H1 (cell line): ENCODE measurements at places on chromosomes 11 and 22. TPM values are rescaled to one million over a fixed set of nuclear protein-coding genes. Genes with fewer than 3 reads are reported as not detected.

- no peak for DNase-seq
These were observed 17.3 kb downstream of the RNF121 start for GRCh38 chr11:71946144-71946571.

BTBD10 gene
- 22.2 TPM in 2 replicates for total RNA-seq

DNA sequence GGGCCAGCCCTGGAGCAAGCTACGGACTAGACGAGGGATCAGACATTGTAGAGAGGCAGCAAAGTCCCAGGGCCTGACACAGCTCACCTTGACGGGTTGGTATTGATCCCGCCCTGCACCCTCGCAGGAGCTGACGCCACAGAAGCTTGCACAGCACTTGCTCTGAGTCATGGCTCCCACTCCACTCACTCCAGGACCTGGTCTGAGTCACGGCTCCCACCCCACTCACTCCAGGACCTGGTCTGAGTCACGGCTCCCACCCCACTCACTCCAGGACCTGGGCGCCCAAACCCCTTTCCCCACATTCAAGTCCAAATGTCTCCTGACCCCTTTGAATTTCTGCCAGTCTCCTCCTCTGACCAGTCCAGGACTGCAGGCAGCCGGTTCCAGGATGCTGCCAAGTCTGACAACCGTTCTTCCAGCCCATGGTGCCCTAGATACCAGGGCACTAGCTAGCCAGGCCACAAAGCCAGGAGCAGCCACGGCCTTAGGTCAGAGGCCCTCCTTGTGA lies 6.0 kb upstream of the PNPLA5 start:
- no peak for DNase-seq

- no peak for DNase-seq
These were observed 628 bp downstream of the CHKB start for GRCh38 chr22:50581950-50582492.

- DNase-seq = no peak
These were observed 137.8 kb downstream of the GRIK4 start for GRCh38 chr11:120649316-120649715.

DNA sequence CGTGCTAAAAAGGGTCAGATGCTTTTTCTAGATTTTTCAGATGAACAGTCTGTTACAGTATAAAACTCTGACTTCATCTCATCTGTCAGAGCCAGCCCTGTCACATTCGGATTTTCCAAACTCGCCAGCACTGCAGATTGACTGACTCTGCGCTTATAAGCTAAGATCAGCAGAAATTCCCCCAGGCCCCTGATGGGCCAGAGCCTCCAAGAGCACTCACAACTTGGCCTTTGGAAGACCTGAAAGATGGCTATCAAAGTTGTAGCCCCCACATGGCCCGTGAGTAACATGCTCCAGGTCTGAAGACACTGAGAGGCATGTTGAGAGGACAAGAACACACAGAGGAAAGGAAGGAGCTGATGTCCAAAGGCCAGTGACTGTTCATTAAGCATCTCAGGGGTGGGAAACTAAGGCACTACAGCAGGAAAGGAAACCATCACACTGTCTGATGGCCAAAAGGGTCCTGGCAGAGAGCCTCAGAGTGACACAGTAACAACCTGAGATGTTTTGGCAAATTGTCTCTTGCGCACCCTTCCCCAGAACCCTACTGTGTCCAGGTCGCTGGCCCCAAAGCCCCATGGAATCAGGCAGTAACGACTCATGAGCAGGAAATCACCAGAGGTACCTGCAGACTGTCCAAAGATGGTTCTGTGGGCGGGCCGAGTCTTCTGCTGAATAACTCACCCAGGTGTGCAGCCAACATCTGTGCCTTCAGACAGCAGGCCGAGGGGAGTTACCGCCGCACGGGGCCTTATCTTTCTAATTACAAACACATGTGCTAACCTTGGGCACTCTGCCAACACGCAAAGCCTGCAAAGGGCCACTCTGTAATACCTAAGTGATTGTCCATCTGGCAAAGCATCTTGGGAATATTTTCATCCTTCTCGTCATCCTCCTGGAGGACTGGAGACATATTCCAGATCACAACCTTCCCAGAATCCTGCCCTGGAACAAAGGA lies 23.6 kb downstream of the HIRA start:
- DNase-seq = no peak

GRCh38 chr11:124115782-124116616 lies 749 bp downstream of the VWA5A start:
- DNase-seq = no peak

DNA sequence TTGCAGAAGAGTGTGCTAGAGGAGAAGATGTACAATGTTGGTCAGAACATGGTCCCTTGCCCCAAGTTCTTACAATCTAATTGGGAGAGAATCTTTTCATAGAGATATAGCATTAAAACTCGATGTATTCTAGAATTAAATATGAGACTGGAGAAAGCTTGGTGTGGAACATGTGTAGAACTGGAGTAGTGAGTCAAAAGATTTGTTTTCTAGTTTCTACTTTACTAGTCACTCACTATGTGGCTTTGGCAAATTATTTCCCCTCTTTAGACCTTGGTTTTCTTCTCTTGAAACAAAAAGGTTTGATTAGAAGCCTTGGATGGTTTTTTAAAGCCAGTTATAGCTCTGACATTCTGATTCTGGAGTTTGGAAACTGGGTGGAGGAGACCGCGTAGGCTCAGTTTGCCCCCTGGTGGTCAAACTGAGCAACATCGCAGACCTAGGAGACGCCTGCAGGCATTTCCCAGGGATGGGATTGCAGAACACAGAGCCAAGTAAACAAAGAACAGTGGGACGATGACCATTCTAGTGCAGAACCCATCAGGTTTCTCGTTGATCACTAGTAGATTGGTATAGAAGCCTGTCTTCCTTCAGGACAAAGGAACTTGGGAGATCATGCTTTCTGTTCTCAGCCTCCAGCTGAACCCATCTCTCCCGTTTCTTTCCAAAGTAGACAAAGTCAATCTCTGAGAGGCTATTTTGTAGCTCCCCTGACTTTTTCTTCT lies 8.5 kb upstream of the CHRDL2 start:
- peak; percentile 46 for DNase-seq

- no peak for DNase-seq
These were observed 767.1 kb upstream of the API5 start for GRCh38 chr11:42544726-42545125.

DNA sequence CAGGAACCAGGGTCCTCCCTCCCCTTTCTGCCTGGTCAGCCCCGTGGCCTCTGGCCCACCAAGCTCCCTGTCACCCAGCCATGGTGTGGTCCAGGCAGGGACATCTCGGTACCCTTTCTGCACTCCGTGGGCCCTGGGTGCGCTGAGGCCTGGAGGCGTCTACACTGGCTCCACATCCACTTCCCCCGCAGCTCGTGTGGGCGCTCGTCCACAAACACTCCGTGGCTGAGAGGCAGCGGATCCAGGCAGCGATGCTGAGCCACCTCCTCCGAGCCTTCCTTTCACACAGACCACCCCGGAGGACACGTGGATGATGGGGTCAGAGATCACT lies 16.1 kb downstream of the RNH1 start:
- DNase-seq = no peak

DNA sequence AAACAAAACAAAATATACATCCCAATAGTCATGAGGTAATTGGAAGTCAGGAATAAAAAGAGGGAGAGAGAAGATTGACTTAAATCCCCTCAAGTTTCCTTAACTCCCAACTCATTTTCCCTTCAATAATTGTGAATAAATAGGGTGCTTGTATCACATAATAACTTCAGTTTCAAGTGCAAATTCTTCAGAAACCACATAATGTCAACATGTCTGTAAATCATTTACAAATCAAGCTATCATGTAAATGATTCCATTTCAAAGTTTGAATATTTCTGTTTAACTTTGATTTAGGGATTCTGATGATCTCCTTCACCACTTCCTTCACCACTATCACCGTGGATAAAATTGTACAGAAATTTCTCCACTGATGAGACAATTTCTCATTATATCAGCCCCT lies 23.2 kb downstream of the CASP5 start:
- no peak for DNase-seq

DNA sequence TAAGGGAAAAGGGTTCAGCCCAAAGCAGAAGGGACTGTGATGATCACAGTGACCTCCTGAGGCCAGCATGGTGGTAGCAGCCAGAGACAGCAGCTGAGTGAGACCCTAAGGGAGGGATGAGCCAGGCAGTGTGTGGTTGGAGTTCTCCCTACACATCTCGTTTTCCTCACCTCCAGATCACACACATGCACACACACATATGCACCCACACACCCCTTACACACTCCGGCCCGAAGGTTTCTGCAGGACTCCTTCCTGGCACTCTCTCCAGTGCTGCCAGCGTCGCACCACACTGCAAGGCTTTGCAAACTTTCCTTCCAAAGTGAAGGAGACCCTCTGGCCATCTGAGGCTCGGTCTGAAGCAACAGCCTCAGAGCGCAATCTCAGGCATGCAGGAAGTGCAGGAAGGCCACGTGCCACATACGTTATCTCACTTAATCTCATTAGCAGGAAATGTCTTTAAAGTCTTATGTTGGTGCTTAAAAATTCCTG lies 26.9 kb upstream of the TP53I11 start:
- no peak for DNase-seq

JAM3 gene
- 40.3 and 42.8 TPM in 2 replicates for total RNA-seq

DNA sequence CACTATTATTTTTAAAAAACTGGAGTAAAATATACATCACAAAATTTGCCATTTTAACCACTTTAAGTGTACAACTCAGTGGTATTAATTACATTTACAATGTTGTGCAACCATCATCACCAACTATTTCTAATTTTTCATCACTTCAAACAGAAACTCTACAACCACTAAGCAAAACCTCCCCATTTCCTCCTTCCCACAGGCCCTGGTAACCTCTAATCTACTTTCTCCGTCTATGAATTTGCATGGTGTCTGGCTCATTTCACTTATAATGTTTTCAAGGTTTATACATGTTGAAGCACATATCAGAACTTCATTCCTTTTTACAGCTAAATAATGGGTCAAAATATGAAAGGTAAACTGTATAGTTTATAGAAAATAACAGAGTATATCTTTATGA lies 24.4 kb downstream of the DDI1 start:
- DNase-seq = no peak

DNA sequence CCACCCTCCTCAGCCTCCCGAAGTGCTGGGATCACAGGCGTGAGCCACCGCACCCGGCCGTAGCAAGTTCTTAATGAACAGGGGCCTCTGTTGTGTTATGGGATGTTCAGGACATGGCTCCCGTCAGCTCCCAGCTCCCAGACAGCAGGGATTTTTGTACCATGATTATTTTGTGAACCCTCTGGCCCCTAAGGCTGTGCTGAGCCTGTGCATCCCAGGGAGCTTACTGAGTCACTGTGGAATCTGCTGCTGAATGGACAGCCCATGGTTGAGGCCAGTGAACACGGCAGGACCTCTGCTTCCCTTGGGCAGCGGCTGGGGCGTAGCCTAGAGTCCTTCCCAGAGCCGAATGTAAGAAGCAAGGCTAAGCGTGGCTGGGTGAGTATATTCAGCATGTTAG lies 245.2 kb downstream of the NTM start:
- DNase-seq = no peak

GRCh38 chr11:16410479-16410878 lies 54.1 kb upstream of the SOX6 start:
- DNase-seq = no peak

- DNase-seq = no peak
These were observed 91.5 kb downstream of the RSF1 start for GRCh38 chr11:77729063-77729462.

GRCh38 chr22:37021041-37021440 lies 1.5 kb downstream of the MPST start:
- no peak for DNase-seq

GNAZ gene
- total RNA-seq = 9.6 and 9.7 TPM in 2 replicates

DNA sequence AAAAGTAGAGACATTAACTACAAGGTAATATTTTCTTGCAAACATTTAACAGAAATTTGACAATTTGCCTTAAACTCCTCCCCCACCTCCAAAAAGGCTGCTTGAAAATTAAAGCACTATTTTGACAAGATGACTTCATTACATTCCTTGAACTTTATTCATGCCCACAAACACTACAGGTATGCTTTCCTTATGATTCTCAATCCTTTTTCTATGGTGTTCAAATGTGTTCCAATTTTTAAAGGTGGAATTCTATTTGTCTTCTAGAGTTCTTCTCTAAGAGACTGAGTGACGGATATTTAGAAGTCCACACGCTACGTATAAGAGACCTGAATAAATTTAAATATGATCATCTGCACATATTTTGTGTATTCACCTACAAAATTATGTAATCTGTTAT lies 69.4 kb downstream of the MRTFA start:
- no peak for DNase-seq

- DNase-seq = peak; percentile 47
These were observed 145.7 kb downstream of the TTC17 start for GRCh38 chr11:43504316-43504950.

DEUP1 gene
- 0.38 and 0.45 TPM in 2 replicates for total RNA-seq

DNA sequence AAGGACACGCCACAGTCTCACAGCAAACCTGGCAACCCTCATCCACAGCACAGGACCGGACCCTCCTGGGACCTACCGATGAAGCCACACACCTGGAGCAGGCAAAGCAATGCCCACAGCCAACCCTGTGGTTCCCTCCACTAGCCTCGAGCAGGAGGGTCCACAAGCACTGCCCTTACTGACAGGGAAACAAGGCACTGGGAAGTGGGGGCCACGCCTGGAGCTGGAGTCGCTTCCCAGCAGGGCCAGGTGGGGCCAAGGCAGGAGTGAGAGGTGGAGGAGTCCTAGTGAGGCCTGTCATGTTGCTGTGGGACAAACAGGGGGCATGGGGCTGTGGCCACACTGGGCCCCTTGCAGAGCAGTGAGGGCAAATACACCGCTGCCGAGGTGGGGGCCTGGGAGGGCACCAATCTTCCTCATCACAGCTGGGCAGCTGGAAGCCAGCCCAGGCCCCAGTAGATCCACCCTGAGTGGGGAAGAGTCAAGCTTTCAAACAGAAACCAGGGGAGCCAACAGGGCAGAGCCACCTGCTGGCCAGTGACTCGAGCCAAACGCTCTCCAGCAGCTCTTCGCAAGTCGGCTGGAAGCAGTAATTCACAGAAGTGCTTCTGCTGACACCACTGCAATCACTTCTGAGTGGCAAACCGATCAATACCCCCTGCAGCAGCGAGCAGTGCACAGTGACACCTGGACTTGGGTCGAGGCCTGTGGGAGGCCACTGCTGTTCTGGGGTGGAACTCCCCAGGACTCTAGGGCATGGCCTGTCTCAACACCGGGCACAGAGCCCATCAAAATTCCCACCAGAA lies 13.7 kb downstream of the SULT4A1 start:
- DNase-seq = no peak

TBX1 gene
- 0.28 and 0.38 TPM in 2 replicates for total RNA-seq

DNA sequence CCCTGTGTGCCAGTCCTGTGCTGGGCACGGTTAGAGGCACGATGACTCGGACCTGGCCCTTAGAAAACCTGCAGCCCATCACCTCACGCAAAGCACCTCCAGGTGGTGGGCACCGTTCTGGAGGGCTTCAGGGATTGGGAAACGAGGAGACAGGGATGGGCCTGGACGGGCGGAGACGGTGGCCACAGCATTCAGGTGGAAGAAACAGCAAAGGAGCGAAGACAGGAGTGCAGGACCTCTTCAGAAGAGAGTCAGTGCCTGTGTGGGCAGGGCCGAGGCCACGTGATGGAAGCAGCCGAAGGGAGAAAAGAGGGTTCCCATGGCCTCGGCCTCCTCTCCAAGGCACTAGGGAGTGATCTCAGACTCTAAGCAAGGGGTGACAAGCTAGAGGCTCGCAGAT lies 8.1 kb upstream of the SLC22A12 start:
- DNase-seq = no peak

GRCh38 chr11:8019314-8020243 lies 32.4 kb downstream of the EIF3F start:
- DNase-seq = no peak
